ENCODE measurements at places on chromosomes 1 and 21.

DNA sequence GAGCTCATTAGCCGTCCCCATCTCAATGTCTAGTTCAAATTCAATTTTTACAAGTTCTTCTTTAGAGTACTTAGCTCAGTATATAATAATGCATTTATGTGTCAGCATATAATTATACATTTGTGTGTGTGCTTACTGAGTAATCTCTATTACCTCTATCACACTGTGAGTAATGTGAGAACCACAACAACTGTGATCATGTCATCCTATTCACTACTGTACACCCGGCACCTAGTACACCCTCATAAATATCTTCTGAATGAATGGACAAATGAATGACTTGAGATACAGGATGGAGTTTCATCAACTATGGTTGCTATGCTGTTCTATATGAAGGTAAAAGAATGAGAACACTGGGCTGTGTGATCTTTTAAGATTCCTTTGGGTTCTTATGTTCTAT is 124.0 kb downstream of the GPATCH2 start:
- DNase-seq = no peak

DNA sequence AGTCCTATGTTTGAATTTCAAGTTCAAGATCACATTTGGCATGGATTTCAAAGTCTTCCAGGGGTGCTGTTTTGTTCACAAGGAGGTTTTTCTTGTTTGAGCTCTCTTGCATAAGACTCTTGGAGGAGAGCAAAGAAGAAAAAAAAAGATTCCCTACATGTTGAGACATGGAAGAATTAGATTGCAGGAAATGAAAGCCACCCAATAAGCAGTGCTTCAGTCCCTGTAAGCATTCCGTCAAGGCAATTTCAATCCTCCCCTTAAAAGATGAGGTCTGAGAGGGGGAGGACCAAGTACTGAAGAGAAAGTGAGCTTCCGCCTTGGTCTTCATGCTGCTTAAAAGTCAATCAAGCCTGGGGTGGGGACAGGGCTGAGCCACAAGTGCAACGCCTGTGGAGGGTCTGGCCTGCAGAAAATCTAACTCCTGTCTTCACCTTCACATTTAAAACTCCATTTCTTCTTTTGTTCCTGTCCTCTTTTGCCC is 50.2 kb downstream of the LPAR3 start:
- DNase-seq = no peak

DNA sequence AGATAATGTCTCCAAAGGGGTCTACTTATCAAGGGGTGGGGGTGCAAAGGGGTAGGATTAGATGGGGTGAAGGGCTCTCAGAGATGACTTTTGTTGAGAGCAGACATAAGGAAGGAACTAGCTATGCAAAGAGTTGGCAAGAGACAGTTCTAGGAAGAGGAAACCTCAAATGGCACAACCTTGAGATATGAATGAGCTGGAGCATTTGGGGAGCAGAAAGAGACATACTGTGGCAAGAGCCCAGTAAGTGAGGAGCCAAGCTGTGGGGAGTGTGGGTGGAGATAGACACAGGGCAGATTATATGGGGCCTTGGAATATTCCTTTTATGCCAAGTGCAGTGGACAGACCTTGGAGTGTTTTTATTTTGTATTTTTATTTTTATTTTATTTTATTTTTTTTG is 84.8 kb upstream of the BTG3 start:
- DNase-seq = no peak

DNA sequence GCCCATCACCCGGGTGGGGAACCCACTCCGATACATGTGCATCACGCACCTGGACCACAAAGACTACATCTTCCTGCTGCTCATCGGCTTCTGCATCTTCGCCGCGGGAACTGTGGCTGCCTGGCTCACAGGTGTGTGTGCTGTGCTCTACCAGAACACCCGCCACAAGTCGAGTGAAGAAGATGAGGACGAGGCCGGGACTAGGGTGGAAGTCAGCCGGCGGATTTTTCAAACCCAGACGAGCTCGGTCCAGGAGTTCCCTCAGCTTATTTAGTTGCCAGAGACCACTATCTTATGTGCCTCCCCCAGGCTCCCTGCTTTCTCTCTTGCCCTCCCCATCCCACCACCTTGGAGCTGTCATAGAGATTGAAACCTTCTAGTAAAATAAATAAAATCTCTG is 19.8 kb downstream of the LRRC52 start:
- DNase-seq = no peak

Data from stimulated activated CD4-positive, alpha-beta T cell treated with anti-CD3 and anti-CD28 coated beads, TNF-alpha, amount 100 ng/mL, for 48 hours (primary cell).